ENCODE measurements at places on chromosomes 2 and 18.

- H3K4me1 ChIP-seq, result peaks cover 11% of the 10 kb centered on the region
- no peak overlapping the region for H3K4me3 ChIP-seq
- no peak overlapping the region for H3K27ac ChIP-seq
- DNase-seq, result no peak
Measured at GRCh38 chr2:234694244-234695013, 197.5 kb upstream of the ARL4C start.

DNA sequence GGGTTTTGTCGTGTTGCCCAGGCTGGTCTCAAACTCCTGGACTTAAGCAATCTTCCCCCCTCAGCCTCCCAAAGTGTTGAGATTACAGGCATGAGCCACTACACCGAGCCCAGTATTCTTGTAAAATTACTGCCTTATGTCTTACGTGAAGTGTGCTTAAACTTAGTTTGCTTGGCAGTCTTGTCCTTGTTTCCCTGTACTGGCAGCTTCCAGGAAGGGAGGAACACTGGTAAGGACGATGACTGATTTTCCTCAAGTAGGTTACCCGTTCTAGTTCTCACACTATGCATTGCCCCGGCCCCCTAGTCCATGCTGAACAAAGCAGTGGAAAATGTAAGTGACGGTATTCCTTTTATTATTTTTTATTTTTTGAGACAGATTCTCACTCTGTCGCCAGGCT lies 19.7 kb upstream of the GATA6 start:
- H3K4me1 ChIP-seq, result no peaks in the 10 kb centered on the region
- H3K4me3 ChIP-seq, result no peak overlapping the region
- no peak for DNase-seq
- H3K27me3 ChIP-seq, result no peaks in the 10 kb centered on the region
- no peak overlapping the region for H3K27ac ChIP-seq
- H3K36me3 ChIP-seq, result no peaks in the 10 kb centered on the region

DNA sequence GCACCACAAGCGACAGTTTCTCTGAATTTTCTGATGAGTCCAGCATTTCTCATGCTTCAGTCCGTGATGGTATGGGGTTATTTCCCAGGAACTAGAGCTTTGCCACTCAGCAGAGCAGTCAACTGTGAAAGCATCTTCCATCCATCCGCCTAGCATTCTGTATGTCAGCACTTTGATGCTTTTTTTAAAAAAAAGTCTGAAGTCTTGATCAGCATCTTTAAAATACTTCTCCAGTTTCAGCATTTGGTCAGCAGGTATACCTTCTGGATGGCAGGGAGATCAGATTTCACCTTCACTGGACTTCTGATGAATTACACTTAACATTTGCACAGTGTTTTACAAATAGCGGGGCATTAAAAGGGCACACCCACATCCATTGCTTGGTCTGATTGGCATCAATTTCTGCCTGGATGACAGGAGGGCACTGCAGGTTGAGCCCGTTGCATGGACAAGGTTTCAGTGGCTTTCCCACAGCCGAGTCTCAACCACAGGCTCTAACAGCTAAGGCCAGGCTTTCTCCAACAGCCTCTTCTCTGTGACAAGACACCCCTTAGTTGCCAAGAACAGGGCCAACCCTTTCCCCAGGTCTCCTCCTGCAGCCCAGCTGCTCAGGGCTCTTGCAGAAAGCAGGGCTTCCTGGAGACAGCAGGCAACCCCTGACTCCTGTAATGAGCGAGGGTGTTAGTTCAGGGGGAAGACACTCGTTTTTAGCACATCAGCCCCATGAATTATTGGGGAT lies 54.0 kb downstream of the EMILIN2 start:
- no peaks in the 10 kb centered on the region for H3K36me3 ChIP-seq
- H3K4me1 ChIP-seq, result peaks cover 23% of the 10 kb centered on the region

DNA sequence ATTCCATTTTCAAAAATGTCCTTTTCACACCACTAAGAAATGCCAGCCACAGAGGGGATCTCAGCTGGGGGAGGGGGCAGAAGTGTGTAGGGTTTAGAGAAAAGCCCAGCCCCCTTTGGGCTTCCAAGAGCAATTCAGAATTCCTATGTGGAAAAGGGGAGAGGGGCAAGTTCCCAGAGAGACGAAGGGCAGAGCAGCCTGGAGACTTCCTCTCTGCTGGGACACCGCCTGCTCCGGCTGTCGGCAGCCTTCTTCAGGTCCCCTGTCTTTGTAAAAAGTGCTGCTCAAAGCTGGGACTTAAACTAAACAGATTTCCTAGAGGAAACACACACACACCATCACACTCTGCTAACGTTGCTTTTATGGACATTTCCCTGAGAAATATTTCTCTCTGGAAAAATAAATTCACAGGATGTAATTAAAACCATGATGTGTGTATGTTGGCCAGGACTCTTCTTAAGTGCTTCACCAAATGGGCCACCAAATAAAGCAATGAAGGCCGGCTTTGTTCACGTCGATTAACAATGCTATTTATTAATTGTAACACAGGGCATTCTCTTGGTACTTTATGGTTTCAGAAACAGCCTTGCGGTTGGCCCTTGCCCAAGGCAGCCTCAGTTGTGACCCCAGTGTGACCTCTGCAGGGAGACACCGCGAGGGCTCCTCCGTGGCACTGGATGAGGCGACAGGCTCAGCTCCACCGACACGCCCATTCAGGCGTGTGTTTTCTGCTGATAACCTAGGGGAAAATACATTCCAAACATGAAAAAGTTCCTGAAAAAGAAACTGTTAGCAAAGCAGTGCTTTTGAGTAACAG lies 5.6 kb upstream of the ASB1 start:
- peak overlapping the region; percentile 40 for H3K27ac ChIP-seq
- peak overlapping the region; percentile 16 for H3K4me3 ChIP-seq
- no peak for DNase-seq
- H3K36me3 ChIP-seq, result no peaks in the 10 kb centered on the region
- H3K27me3 ChIP-seq, result no peaks in the 10 kb centered on the region

DNA sequence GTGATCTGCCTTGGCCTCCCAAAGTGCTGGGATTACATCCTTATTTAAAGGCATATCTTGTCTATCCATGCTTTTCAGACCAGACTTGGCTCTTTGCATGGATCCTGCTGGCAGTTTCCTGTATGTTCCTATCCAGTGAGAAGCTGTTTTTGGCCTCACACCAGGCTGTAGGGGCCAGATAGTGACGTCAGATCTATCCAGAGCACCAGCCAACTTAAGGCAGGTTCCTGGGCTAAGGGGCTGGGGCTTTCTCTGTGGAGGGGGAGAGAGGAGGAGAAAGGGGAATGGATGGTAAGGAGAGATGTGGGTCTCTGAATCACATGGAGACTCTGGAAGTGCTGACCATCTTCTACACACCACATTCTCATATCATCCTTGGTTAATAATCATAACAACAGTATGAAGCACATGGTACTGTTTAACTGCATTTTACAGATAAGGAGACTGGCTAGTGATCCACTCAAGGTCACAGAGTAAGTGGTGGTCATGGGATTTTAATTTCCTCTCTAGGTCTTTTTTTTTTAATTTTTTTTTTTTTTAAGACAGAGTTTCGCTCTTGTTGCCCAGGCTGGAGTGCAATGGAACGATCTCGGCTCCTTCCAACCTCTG lies 2.0 kb upstream of the FAM117B start:
- H3K27me3 ChIP-seq, result no peaks in the 10 kb centered on the region
- H3K27ac ChIP-seq, result peak overlapping the region; percentile 78
- DNase-seq, result peak; percentile 21

- H3K4me1 ChIP-seq, result peaks cover 21% of the 10 kb centered on the region
- H3K36me3 ChIP-seq, result no peaks in the 10 kb centered on the region
- H3K27ac ChIP-seq, result peak overlapping the region; percentile 56
- H3K4me3 ChIP-seq, result peak overlapping the region; percentile 81
- no peaks in the 10 kb centered on the region for H3K27me3 ChIP-seq
Measured at GRCh38 chr18:32469691-32470459, 807 bp downstream of the GAREM1 start.

DNA sequence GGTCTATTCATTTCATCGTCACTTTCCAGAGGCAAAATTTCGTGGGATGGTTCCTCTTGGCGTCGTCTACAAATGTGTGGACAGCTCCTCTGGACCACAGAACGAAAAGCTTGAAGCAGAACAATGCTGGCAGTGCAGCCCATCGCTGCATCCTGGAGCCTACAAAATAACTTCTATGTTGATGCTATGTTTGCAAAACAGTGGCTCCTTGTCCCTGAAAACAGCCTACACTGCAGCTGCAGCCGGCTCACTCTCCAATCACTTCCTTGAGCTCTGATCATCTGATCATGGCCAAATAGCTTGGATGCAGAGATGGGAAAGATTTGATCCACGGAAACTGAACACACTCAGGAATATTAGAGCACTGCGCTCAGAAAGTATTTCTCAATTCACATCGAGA lies 60.0 kb downstream of the DOCK10 start:
- peak overlapping the region; percentile 67 for H3K4me3 ChIP-seq
- H3K4me1 ChIP-seq, result peaks cover 6% of the 10 kb centered on the region
- no peak for DNase-seq
- H3K27me3 ChIP-seq, result no peaks in the 10 kb centered on the region
- H3K36me3 ChIP-seq, result no peaks in the 10 kb centered on the region

GRCh38 chr2:4110273-4110672 lies 406.9 kb downstream of the DCDC2C start:
- DNase-seq, result no peak
- H3K27ac ChIP-seq, result no peak overlapping the region
- no peaks in the 10 kb centered on the region for H3K4me1 ChIP-seq
- no peaks in the 10 kb centered on the region for H3K27me3 ChIP-seq
- no peak overlapping the region for H3K4me3 ChIP-seq

DNA sequence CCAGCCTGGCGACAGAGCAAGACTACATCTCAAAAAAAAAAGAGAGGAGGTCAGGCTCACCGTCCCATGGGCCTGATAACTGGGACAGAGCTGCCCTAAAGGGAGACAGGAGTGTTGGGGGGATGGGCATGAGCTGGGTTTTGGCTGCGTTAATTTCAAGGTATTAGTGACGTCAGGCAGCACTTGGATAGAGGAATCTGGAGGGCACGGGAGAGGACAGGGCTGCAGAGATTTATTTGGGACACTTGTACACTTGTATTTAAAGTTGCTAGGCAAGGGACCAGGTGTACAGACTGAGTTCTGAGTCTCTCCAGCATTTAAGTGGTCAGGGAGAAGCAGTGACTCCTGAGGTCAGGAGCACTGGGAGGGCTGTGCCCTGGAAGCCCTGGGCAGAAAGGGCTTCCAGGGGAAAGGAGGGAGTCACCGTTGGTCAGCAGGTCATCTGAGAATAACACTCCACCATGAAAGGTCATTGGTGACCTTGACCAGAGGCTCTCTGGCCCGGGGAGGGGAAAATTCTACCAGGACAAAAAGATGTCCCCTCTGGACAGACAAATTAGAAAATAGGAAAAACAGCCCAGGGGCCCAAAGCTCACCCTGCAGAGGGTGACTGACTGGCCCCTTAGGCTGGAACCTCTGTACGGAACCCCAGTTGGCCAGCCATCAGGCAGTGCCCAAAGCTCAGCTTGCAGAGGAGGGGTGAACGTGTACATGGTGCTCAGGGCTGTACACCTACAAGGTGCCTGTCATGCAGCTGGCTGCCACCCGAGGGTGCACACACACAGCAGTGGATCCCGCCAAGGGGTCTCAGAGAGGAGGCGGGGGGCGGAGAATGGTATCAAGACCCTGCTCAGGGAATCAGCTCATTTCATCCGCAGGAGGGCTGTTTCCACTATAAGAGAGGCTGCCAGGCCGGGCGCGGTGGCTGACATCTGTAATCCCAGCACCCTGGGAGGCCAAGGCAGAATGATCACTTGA lies 23.0 kb upstream of the CNNM3 start:
- H3K27ac ChIP-seq, result no peak overlapping the region
- H3K4me1 ChIP-seq, result peaks cover 14% of the 10 kb centered on the region
- DNase-seq, result no peak
- H3K36me3 ChIP-seq, result peaks cover 6% of the 10 kb centered on the region
- no peaks in the 10 kb centered on the region for H3K27me3 ChIP-seq

Data from thoracic aorta (tissue), 2 donors.